ENCODE measurements at places on chromosomes 12 and 14. TPM values are rescaled to one million over a fixed set of nuclear protein-coding genes. Genes with fewer than 3 reads are reported as not detected.
A peak's percentile ranks its signal among the peaks of the same experiment; 100 is the strongest.

DNA sequence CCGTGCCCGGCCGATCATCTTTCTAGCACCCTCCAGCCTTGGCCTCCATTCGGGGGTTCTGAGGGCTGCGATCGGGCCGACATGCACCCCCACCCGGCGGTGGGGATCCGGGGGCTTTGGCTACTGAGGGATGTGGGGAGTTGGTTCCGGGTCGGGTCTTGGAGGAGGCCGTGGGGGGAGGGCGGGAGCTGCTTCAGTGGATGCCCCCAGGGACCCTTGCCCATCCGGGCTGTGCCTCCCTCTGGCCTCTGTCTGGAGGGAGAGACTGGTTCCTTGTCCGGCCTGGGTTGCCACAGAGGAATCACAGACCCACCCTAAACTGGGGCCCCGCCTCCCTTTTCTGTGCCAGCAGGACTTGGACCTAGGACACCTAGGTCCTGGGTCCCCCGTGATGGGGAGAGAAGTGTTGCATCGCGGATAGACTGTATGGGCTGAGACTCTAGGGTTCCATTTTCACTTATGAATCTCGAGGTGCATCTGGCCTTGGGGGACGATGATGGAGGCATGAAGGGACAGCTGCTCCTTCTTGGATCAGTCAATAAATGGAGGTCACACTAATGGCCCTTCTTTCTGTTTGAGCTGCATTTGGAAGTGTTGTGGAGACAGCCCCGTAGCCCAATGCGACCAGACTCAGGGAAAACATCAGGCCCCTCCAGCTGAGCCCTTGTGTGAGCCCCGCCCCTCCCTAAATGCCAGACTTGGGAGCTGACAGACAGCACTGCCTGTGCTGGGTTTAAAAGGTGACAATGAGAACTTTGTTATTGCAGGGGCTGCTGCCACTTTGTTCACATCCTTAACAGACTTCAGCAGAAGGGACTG is 577 bp downstream of the DTX3 start:
- peaks cover 19% of the 10 kb centered on the region for H3K36me3 ChIP-seq
- peak; percentile 40 for DNase-seq
- H3K27ac ChIP-seq, result peak overlapping the region; percentile 93
- peak overlapping the region; percentile 64 for H3K4me3 ChIP-seq

The AQP6 gene
- not detected for total RNA-seq

DNA sequence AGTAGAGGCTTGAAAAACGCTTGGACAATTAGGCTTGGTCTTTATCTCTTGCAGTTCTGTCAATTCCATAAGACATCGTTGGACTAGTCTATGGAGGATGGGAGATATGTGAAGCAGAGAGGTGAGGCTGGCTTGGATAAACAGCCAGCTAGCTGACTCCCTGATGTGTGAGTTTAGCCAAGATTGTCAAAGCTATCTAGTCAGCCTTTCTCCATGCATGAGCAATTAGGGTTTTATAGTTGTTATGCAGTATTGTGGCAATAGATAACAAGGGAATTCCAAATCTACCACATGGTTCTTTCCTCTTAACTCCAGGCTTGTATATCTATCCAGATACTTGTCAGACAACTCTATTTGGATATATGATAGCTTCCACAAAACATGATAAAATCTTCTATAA is 153.6 kb upstream of the NRXN3 start:
- DNase-seq, result no peak
- no peaks in the 10 kb centered on the region for H3K4me1 ChIP-seq
- no peaks in the 10 kb centered on the region for H3K27me3 ChIP-seq

The CIROP gene
- total RNA-seq, result not detected

DNA sequence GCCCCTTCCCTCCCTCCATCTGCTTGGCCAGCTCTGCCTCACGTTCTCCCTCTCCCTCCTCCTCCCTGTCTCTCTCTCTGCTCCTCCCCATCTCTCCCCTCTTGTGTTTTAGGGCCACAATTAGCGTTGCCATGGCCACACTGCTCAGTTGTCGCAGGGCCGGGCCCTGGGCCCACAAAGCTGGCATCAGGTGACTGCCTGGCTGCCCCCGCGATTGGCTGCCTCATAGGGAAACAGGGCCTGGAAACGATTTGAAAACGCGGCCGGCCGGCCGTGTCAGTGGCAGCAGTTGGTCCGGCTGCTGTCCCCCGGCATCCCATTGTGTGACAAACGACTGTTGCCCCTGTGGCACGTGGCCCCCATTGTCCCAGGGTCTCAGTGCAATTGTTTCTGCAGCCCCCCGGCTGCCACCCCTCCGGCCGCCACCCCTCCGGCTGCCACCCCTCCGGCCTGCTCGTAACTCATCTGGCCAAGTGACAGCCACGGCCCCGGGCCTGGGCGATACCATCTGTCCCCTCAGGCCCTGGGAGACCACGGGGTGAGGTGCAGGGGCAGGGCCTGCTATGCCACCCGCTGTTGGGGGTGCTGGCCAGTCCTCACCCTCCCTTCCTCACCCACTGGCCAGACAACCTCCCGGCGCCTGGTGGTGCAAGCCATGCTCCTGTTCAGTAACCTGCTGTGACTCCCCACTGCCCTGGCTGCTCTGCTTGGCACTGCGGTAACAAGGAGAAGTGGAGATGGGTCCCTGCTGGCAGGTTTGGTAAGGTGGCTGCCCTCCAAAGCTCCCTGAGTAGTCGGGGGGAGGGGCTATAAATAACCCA is 17.4 kb downstream of the FOXN4 start:
- H3K36me3 ChIP-seq, result no peaks in the 10 kb centered on the region
- peak overlapping the region; percentile 15 for H3K4me3 ChIP-seq
- peak; percentile 79 for DNase-seq
- no peak overlapping the region for H3K27ac ChIP-seq
- H3K4me1 ChIP-seq, result peaks cover 8% of the 10 kb centered on the region

DNA sequence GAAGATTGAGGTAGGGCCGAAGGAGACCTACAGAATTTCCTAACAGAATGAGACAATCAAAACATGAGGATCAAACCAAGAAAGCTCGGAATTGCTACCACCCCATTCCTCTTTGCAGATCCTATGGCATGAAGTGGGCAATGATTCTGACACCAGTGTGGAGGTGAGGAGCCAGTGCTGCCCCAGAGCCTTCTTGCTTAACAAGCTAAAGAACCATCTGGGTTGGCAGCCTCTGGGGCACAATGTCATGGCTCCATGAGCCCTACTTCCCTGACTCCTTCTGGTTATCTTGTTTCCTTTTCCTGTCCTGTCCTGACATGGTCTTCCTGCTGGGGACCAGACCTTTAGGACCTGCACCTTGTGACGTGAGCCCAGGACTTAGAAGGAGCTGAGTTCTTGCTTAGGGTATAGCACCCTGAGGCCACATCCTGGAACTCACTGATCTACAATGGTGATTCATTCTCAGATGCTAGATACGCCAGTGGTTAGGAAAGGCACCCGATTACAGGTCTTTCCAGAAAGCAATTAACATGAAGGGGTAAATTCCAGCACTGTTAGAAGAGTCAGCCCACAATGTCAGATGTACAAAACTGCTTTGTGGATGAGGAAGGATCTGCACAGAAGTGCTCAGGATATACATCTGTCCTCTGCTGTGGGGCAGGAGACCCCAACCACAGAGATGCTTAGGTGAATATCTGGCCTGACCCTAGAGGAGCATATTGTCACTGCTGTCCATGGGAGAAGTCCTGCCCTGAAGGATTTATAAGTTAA is 324.2 kb downstream of the ZFP36L1 start:
- H3K36me3 ChIP-seq, result no peaks in the 10 kb centered on the region
- H3K4me1 ChIP-seq, result peaks cover 38% of the 10 kb centered on the region
- peak overlapping the region; percentile 37 for H3K27ac ChIP-seq

GRCh38 chr12:52278575-52279421 is 4.4 kb downstream of the KRT86 start:
- peaks cover 30% of the 10 kb centered on the region for H3K4me1 ChIP-seq
- no peaks in the 10 kb centered on the region for H3K36me3 ChIP-seq
- DNase-seq, result peak; percentile 80
- H3K27ac ChIP-seq, result no peak overlapping the region
- no peak overlapping the region for H3K4me3 ChIP-seq

DNA sequence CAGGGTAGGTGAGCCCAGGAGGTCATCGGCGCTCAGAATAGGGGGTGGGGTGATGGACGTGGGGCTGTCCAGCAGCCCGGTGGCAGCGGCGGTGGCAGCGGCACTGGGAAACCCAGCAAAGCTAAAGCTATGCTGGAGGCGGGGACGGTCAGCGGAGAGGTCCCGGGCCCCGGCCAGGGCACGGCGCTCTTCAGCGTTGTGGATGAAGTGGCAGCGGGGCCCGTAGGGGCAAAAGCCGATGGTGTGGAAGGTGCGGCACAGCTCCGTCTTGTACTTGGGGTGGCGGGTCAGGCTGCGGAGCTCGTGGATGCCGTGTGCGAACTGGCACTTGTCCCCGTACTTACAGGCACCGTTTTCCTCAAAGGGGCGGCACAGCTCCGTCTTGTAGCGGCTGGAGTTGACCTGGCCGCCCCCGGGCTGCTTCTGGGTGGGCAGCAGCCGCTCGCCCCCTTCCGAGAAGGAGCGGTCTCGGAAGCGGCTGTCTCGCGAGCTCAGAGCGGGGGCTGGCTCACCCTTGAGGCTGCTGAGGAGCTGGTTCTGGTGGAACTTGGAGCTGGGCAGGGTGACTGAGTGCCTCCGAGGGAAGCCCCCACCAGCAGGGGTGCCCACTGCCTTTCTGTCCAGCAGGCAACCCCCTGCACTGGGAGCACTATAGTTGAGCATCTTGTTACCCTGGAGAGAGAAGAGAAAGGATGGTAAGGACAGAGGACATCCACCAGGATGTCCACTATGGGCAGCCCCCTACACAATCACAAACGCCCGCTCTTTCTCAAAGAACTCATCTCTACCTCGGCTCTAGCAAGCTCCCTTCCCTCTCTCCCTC is 2.8 kb downstream of the ZFP36L1 start:
- H3K4me3 ChIP-seq, result peak overlapping the region; percentile 75
- peaks cover 35% of the 10 kb centered on the region for H3K4me1 ChIP-seq
- no peaks in the 10 kb centered on the region for H3K27me3 ChIP-seq
- peaks cover 51% of the 10 kb centered on the region for H3K36me3 ChIP-seq
- H3K27ac ChIP-seq, result peak overlapping the region; percentile 99
- peak; percentile 86 for DNase-seq

GRCh38 chr14:74429991-74430390 is 4.0 kb upstream of the SYNDIG1L start:
- no peak overlapping the region for H3K4me3 ChIP-seq
- peaks cover 10% of the 10 kb centered on the region for H3K4me1 ChIP-seq
- no peaks in the 10 kb centered on the region for H3K27me3 ChIP-seq
- DNase-seq, result no peak

All from upper lobe of left lung (tissue), 6 donors.